MG63 (cell line): ENCODE measurements at places on chromosomes 5 and 9.

DNA sequence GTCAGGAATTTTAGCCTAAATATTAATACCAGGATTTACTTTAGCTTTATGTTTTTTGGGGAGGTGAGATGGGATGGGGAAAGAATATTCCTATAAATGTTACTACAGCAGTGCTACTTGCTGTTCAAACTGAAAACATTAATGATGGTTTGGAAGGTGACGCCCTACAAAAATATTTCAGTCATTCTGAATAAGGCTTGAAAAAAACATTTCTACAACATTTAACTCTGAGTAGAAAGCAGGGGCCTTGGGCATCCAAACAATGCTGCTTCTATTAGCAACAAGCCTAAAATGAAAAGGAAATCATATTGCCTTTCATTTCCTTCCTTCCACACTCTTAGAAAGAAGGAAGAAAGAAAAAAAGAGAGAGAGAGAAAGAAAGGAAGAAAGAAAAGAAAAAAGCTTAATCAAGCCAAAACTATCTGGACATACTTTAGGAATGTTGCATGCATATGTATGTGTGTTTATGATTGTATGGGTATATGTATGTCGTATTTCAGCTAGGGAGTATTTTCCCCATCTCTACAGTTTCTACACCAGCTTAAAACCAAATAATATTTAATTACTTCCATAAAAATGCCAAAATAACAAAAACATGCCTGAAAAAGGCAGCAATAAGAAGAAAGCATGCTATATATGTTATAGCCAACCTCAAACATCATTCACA is 16.3 kb upstream of the DAB2 start:
- DNase-seq: no peak

DNA sequence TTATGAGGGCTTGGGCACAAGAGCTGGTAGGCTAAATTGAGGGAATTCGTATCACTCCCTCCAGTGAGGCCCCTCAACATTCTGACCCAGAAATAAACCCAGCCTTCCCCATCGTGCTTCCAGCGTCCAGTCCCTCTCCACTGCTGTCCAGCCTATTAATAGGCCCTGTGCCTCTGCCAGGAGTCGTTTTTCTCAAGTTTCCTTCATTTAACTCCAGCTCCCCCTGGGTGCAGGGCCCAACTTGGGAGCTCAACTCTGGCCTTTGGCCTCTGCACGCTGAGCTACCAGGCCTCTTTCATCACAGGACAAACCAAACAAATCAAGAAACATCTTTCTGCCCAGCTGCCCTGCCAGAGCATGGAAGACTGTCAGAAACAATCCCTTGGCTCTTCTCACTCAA is 10.0 kb downstream of the HBEGF start:
- DNase-seq: peak; percentile 31

DNA sequence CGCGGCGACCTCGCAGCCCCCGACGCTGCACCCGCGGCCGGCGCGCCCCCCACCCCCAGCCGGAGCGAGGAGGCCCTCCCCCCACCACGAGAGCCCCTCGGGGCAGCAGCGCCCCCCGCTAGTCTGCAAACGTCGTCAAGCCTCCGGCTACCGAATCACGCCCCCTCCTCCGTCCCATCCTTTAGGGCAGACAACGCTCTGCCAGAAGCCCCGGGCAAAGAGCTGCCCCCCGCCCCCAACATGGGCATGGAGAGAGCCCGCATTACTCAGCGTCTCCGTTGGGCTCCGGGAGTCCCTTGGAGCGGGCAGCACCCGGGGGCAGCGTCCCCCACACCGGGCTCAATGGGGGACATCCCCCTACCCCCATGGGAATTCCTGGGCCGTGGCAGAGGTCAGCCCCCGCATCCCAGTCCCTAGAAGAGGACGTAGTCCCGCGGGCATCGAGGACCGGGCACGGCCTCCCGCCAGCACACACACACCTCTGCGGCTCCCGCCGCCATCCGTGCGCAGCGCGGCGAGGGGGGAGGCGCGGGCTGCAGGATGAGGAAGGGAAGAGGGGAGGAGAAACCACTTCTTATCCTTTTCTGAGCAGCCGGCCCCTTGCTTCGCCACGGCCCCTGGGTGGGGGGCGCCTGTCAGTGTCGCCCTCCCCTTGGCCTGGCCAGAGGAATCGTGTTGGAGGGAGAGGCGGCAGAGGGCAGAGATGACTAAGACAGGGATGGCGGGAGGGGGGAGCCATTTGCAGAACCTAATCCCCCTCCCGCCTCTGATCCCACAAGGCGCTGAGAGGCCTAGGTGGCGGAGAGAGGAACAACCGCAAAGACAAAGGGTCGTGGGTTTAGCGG is 750 bp downstream of the DNM1 start:
- no peak for DNase-seq

DNA sequence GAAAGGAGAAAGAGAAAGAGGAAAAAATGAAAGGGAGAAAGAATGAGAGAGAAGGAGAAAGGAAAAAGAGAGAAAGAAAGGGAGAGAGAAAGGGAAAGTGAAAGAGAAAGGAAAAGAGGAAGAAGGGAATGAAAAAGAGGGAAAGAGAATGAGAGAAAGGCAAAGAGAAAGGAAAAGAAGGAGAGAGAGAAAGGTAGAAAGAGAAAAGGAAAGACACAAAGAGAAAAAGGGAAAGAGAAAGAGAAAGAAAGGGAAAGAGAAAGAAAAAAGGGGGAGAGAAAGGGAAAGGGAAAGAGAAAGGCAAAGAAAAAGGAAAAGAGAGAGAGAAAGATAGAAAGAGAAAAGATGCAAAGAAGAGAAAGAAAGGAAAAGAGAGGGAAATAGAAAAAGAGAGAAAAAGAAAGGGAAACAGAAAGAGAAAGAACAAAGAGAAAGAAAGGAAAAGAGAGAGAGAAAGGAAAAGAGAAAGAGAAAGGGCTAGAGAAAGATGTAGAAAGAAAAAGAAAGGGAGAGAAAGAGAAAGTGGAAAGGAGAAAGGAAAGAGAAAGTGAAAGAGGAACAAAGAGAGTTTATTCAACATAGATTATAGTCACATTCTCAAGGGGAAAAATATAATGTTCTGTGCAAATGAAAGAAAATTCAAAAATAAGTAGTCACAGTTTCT is 165.2 kb downstream of the TMEM38B start:
- no peak for DNase-seq

DNA sequence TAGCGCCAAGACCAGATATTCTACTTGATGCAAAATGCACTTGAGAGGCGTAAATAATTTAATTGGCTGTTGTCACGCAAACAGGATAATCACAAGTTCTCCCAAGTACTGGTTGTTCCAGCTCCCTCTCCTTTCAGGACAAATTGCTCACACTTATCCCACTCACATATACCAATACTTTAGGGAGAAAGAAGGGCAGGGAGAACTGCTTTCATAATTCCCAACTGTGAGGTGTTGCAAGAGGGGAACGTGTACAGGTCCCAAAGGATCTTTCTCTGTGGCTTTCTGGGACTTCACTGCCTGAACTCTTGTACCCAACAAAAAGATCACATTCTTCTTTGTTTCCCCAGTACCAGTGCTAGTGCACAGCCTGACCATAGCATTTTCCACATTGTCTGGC is 21.5 kb upstream of the TGFBI start:
- DNase-seq: no peak

DNA sequence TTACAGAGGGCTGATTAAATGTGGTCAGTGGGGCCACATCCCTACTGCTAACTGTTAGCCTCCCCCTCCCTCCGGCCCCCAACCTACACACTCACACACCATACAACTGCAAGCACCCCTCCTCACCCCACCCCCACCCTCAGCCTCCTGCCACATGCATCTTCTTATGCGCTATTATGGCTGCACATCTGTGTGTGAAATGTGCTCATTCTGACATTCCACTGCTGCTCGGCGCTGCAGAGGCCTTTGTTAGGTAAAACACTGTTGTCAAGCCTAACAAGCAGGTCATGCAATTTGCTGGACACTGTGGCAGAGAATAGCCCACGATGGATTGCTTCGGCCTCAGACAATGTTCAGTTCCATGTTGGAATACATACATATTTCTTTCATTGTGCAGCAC is 173.6 kb downstream of the NR2F1-AS1 start:
- DNase-seq: no peak

DNA sequence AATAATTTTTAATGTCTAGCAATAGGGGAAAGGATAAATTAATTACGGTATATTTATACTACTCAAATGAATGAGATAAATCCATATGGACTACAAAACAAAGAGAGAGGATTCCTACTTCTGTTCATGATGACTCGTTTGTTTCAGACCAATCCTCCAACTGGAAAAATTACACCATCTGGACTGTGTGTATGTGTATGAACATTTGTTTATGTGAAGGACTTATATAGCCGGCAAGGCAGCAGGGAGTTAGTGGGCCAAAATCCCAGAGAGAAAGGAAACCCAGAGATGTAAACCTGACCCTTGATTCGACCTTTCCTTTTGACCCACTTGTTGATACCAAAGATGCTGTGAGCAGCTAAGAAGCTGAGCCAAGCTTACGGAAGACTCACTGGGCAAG is 20.1 kb downstream of the PDE6A start:
- DNase-seq: peak; percentile 47

DNA sequence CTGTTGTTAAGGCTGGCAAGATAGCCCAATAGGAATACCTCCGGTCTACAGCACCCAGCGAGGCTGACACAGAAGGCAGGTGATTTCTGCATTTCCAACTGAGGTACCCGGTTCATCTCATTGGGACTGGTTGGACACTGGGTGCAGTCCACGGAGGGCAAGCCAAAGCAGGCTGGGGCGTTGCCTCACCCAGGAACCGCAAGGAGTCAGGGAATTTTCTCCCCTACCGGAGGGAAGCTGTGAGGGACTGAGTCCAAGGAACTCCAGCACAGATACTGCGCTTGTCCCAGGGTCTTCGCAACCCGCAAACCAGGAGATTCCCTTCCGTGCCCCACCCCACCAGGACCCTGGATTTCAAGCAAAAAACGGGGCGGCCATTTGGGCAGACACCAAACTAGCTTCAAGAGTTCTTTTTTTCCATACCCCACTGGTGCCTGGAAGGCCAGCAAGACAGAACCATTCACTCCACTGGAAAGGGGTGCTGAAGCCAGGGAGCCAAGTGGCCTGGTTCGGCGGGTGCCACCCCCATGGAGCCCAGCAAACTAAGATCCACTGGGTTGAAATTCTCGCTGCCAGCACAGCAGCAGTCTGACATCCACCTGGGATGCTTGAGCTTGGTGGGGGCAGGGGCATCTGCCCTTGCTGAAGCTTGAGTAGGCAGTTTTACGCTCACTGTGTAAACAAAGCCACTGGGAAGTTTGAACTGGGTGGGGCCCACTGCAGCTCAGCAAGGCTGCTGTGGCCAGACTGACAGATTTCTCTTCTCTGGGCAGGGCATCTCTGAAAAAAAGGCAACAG is 647.2 kb downstream of the BNC2 start:
- peak; percentile 62 for DNase-seq

DNA sequence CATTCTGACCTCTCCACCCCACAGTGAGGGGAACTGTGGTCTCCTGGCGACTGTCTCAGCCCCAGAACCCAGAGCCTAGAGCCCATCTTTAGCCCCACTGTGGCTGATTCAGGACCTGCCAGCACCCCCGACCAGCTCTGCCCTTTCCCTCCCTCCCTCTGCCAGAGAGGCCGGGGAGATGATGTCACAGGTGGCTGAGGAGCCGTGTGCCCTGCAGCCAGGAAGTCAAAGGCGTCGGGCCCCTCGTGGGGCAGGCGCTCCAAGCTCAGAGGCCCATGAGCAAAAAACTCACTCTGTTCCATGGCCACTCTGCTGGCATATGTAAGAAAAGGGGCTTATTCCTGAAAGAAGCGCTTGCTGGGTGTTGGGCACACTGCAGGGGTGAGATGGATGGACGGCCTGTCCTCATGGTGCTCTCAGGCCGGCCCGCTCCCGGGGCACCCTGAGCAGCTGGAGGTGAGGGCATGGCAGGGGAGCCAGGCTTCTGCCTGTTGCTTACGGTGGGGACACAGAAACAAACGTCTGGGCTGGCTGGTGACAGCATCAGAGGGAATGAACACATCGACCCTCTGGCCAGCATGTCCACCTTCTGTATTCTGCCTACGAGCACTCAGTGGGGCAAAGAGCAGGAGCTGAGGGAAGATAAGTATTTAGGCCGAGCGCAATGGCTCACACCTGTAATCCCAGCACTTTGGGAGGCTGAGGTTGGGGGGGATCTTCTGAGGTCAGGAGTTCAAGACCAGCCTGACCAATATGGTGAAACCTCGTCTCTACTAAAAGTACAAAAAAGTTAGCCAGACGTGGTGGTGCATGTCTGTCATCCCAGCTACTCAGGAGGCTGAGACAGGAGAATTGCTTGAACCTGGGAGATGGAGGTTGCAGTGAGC is 41.1 kb downstream of the LAMC3 start:
- no peak for DNase-seq

- no peak for DNase-seq
Measured at GRCh38 chr5:76341651-76342334, 61.3 kb upstream of the IQGAP2 start.

DNA sequence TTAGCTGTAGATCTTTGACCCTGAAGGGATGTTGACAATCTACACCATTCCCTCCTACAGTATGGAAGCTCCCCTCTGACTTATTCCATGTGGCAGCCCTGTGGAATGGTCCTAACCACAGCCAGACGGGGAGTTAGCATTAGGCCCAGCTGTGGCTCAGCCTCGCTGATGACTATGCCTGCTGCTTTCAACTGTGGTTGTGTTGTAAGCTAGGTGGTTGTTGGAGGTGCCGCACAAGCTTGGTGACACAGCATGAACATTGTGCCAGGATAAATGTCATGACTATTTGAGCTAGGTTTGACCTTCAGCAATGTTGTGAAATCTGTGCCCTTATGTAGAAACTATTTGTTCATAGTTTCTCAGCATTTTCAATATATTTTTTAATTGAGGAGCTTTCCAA is 40.6 kb downstream of the SGCD start:
- peak; percentile 53 for DNase-seq

GRCh38 chr9:96596601-96597111 is 23.0 kb downstream of the CDC14B start:
- DNase-seq: no peak

- no peak for DNase-seq
Measured at GRCh38 chr9:99004717-99005460, 61.2 kb downstream of the COL15A1 start.

DNA sequence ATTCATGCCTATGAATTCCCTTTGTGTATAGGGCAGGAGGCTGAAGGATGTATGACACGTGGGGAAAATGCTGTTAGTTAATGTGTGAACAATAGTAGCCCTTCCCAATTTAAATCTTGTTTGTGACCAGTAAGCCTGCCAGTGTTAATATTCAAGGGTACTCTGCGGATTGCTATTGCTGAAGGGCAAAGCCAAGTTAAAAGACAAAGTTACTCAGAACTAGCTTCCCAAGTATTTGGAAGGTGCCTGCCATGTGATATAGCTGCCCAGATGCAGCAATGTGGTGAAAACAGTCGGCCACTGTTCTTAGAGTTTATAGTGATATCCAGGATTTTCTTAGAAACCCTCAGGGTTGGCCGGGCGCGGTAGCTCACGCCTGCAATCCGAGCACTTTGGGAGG is 34.6 kb downstream of the MARVELD2 start:
- DNase-seq: no peak

- DNase-seq: no peak
Measured at GRCh38 chr9:26369093-26369492, 523.5 kb downstream of the CAAP1 start.

DNA sequence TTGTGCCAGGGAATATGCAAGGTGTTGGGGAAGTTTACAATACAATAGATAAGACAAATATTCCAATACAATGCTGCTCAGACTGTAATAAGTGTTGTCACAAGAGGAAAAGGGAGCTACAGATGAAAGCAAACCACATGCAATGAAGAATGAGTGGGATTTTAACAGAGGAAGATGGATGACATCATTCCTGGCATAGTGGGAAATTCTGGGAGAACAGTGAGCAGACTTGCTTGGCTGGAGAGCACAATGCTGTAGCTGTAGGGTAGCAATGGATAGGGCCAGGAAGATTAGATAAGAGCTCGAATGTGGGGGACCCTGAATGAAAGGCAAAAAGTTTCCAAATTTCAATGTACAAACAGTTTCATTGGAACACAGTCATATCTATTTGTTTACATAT is 9.5 kb upstream of the DPYSL3 start:
- no peak for DNase-seq

- no peak for DNase-seq
Measured at GRCh38 chr5:150065886-150066285, 20.5 kb downstream of the CSF1R start.
